Left renal cortex interstitium (tissue), 4 donors: ENCODE measurements at places on chromosomes 2 and 18. TPM values are rescaled to one million over a fixed set of nuclear protein-coding genes. Genes with fewer than 3 reads are reported as not detected.
A peak's percentile ranks its signal among the peaks of the same experiment; 100 is the strongest.

BOK gene
- 23.4 TPM for polyA plus RNA-seq

PRSS56 gene
- polyA plus RNA-seq: 0.27 TPM

REG1B gene
- polyA plus RNA-seq: not detected

IL36A gene
- not detected for polyA plus RNA-seq

BARD1 gene
- polyA plus RNA-seq: 13.4 TPM

CNDP1 gene
- polyA plus RNA-seq: 1.7 TPM

- no peak for DNase-seq
Measured at GRCh38 chr2:152376968-152377367, 42.0 kb downstream of the FMNL2 start.

DNA sequence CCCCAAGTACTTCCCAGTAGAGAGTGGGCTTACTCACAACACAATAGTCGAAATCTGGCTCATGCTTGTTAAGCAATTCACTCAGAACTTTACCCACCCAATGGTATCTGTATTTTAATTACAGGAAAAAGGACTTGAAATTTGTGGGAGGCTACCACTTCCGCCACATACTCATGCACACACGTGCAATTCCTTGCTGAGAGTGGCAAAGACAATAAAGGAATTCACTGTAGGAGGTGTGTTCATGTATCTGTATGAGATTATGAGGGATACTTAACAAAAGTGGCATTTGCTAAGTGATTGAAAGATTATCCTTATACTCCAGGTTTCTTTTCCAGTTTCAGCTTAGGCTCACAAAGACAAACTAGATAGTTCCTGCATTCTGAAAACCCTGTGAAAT lies 14.9 kb upstream of the LYPD6 start:
- no peak for DNase-seq

GRCh38 chr2:121567452-121567851 lies 36.8 kb downstream of the RNU4ATAC start:
- DNase-seq: no peak

GRCh38 chr2:43209204-43209717 lies 17.1 kb downstream of the ZFP36L2 start:
- no peak for DNase-seq

GRCh38 chr2:102052365-102052764 lies 60.6 kb downstream of the IL1R2 start:
- no peak for DNase-seq

DNA sequence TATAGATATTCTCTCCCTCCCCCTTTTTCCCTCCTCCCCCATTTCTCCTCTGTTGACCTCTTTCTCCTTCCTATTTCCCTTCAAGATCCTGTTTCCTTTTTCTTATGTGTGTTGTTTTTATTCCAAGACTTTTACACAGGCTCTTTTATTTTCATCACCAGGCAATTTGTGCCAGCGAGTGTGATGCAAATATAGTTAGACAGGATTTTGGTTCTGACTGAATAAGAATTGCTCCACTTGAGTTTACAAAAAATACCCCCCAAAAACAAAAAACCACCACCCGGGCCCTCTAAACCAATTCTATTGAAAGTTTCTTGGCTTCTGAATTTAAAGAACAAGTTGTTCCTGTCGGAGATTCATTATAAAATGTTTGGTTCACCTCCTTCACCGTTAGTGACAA lies 50.9 kb upstream of the MAPK4 start:
- no peak for DNase-seq

DNA sequence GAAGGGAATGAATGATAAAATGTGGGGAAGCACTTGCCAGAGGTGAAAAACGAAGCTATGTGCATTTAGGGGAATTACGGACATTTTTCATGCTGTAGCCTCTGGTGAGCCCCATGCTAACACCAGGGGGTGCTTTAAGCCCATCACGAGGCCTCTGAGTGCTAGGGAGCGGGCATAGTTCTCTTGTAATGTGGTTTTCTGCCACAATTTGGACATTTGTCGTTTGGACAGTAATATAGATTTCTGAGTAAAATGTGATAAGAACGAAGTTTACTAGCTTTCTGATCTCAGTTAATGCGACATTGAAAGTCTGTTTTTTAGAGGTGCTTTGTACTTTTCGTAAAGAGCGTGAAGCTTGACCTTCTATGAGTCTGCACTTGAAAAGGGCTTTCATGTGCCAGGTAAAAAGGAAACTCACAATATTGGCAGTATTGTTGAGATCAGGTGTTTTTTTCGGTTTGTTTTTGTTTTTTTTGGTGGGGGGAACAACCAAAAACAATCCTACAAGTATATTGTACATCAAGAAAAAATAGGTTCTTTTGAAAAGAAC lies 50.6 kb downstream of the TRAF3IP1 start:
- DNase-seq: peak; percentile 37
